Stimulated activated CD4-positive, alpha-beta T cell treated with anti-CD3 and anti-CD28 coated beads, TNF-alpha, amount 100 ng/mL, for 4 hours (primary cell): ENCODE measurements at places on chromosomes 7 and 10.

DNA sequence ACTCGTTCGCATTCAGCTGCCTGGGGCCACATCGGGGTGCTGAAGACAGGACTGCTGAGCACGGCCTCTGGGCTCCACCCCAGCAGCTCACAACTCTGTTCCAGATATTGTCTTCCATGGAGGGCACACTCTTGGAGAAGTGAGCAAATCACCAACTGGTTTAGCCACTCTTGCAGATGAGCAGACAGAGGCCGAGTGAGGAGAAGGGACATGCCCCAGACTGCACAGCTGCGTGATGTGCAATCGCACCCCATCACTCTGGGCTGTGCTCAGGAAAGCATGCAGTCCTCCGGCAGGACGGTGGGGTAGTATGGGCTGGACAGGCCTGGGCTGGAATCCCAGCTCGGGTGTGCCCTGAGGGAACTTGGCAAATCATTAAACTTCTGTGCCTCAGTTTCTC is 111.6 kb downstream of the FAM53B start:
- DNase-seq = no peak

DNA sequence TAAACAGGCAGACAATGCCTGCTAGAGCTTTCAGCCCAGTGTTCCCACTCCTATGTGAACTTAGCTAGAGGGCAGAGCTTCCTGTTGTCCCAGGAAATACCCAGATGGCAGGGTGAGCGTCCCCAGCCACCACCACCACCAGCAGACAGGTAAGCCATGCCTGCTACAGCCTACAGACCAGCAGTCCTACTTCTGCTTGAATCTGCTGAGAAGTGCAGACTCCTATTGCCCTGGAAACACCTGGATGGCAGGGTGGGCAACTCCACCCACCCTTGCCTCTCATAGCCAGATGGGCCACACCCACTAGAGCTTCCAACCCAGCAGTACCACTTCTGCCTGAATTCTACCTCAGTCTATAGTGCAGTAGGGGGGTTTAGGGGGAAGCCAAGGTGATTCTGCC is 64.4 kb downstream of the FBXL13 start:
- no peak for DNase-seq

- peak; percentile 49 for DNase-seq
Observed at GRCh38 chr10:63268798-63269503, 135.8 kb downstream of the NRBF2 start.

DNA sequence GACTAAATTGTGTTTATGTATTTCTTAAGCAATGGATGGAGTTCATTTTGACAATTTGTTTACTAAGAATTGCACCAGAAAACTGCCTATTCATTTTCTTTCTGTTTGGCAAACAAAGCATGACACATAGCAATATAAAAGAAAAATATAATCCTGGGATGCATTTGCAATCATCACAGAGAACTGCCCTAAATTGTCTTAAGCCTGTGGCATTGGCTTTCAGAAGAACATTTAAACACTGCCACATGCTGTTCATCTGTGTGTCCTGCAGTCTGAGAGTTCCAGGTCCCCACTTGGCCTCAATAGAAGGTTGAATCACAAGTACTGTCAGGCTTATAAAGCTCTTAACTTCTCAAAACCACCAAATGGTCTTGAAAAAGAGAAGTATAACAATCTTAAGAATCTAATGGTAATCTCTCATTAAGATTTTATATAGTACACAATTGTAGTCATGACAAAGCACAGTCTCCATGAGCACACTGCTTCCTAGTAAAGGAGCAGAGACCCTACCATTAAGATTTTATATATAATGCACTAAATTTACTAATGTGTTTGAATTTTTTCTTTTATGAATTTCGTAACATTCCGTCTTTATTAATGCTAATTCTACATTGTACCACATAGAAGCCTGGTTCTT is 29.9 kb downstream of the RNLS start:
- DNase-seq = peak; percentile 1

DNA sequence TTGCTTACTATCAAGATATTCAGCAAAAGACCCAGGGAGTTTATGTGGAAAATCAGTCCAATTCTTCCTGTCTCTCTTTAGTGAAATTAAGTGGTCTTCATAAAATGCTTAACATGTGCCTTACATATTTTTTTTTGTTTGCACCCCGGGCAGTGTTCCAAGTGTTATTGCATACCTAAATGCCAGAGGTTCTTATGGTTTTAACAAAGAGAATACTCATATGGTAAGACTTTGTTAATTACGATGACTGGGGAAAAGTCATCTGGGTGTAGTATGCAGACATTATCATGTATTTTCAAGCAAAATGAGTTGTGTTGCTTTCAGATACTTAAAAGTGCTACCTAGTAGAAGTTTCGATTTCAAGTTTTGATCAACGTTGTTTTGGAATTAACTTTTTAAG is 82.6 kb downstream of the PRKG1 start:
- DNase-seq = no peak

DNA sequence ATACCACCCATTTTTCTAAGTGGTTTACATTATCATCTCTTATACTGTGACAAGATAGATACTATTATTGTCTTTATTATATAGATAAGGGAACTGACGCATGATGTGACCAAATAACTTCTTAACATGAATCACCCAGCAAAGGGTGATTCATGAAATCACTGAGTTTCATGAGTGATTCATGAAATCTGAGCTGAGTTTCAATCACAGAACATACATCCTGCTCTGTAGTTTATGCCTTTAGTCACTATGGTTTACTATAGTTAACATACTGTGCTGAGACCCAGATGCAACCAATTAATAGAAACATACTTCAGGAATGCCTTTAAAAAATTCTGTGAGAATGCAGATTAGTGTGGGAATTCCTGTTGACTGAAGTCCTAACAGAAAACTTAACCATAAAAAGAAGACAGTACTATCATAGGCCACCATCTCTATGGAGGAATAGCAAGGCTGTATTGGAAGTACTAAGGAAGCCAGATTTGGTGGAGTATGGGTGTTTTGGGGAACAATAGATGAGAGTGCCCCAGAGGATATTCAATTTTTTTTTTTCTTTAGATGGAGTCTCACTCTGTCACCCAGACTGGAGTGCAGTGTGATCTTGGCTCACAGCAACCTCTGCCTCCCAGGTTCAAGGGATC is 43.1 kb upstream of the SEMA3A start:
- no peak for DNase-seq

GRCh38 chr10:130656187-130656575 is 520.0 kb downstream of the GLRX3 start:
- no peak for DNase-seq

- no peak for DNase-seq
Observed at GRCh38 chr7:151669762-151670161, 150.1 kb upstream of the RHEB start.

DNA sequence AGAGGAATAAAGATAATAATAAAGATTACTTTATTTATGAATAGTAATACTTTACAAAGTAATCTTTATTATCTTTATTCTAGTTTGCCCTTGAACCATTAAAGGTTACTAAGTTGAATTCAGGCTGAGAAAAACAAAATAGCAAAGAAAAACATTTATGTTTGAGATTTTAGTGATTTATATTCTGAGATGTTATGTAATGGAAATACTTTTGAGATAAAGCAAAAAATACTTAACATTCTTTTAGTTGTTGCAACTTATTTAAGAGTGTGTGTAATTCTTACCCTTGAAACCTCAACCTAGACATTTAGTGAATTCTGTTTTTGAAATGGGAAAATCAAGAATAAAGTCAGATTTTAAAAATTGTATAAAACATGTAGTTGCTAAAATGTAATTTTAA is 40.0 kb downstream of the MINPP1 start:
- no peak for DNase-seq

DNA sequence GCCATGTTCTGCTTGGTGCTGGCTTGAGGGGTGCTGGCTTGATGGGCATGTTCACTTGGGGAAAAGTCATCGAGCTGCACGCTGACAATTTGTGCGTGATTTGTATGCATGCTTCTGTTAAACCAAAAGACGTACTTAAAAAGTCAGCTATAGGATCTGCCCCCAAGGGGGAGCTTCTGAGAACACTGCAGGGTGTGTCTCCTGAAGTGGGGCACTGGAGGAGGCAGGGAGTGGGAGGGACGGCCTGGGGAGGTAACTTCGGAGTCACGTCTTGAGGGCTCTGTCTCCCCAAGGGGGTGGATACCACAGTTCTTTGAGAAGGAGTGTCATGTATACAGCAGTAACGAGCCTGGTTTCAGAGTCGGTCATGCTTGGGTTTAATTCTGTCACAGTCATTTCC is 406.5 kb downstream of the PLXNA4 start:
- no peak for DNase-seq
